ENCODE measurements at places on chromosomes 2 and 18. TPM values are rescaled to one million over a fixed set of nuclear protein-coding genes. Genes with fewer than 3 reads are reported as not detected.

The EVA1A gene
- total RNA-seq = 1.3 TPM

GRCh38 chr2:121093692-121094091 lies 191.3 kb downstream of the TFCP2L1 start:
- DNase-seq = no peak

- DNase-seq = no peak
Observed at GRCh38 chr2:55010915-55011314, 39.3 kb downstream of the RTN4 start.

DNA sequence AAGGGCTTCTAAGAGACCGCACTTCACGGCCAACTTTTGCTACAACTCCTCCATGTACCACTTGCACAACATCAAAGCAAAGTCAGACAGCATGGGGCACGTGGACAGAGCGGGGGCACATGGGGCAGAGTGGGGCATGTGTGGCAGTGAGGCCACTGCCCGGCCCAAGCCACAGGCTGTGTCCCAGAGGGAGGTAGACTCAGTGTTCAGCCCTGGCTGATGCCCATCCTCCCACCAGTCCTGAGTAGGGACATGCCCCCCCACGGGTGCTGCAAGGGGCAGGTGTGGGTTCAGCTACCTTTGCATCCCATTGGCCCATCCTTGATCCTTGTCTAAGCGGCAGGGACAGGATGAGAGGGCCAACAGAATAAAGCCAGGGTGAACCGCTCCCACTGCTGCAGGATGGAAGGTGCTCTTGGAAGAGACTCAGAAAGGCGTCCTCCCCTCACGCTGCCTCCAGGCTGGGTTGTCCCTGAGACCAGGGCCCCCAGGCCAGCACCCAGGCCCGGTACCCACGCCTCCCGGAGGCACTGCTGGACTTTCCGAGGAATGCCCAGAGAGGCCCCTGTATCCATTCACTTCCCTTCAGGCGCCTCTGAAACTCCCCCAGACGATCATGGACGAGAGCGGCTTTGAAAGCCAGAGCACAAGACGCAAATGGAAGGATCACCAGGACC lies 218.2 kb downstream of the NDUFA10 start:
- DNase-seq = no peak

DNA sequence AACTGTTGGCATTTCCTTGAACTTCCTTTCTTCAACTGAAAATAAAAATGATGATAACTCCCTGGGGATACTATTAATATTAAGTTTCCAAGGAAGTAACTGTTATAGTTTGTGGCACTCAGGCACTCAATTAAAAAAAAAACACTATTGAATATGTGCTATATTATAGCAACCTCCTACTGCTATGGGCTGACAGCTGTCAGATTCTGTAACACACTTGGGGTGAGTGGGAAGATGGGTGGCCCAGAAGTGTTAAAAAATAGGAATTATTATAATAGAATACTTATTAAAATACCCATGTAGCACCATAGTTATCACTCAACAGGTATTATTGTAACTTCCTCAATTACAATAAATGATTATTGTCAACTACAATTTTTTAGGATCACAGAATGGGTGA lies 130.9 kb downstream of the RNF152 start:
- DNase-seq = no peak

- no peak for DNase-seq
Observed at GRCh38 chr2:64400105-64400728, 53.7 kb upstream of the LGALSL start.

- no peak for DNase-seq
Observed at GRCh38 chr2:28326469-28326805, 66.2 kb upstream of the FOSL2 start.

- no peak for DNase-seq
Observed at GRCh38 chr18:59065684-59066083, 74.0 kb upstream of the SEC11C start.

DNA sequence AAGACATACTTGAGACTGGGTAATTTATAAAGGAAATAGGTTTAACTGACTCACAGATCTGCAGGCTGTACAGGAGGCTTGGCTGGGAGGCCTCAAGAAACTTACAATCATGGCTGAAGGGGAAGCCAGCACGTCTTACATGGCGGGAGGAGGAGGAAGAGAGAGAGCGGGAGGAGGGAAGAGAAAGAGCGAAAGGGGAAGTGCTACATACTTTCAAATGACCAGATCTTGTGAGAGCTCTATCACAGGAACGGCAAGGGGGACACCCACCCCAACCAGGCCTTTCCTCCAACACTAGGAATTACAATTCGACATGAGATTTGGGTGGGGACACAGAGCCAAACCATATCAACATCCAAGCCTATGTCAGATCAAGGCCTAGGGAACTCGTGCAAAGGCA lies 24.2 kb downstream of the MYL12B start:
- DNase-seq = no peak

DNA sequence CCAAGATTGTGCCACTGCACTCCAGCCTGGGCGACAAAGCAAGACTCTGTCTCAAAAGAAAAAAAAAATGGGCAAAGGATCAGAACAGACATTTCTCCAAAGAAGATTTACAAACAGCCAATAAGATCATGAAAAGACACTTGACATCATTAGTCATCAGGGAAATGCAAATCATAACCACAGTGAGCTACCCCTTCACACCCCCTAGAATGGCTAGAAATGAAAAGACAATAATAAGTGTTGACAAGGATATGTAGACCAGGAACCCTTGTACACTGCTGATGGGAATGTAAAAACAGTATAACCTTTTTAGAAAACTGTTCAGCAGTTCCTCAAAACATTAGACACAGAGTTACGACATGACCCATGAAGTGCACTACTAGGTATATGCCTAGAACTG lies 18.4 kb upstream of the MTERF4 start:
- no peak for DNase-seq
